Kasumi-1 (cell line): ENCODE measurements at places on chromosomes 7 and 10.

GRCh38 chr10:112958275-112958995 is 8.4 kb downstream of the TCF7L2 start:
- DNase-seq = no peak

DNA sequence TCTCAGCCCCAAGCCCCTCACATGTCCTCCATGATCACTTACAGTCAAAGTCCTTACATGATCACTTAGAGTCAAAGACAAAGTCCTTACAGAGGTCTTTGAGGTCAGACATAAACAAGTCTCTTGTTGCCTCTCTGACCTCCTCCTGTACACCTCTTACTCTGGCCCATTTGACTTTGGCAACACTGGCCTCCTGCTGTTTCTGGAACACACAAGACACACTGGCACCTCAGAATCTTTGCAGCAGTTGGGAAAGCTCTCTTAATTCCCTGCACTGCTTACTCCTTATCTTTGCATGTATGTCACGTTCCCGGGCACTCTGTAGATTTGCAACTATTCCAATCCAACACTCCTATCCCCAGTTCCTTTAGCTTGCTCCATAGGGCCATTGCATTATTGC is 102.3 kb downstream of the NSUN6 start:
- DNase-seq = no peak

DNA sequence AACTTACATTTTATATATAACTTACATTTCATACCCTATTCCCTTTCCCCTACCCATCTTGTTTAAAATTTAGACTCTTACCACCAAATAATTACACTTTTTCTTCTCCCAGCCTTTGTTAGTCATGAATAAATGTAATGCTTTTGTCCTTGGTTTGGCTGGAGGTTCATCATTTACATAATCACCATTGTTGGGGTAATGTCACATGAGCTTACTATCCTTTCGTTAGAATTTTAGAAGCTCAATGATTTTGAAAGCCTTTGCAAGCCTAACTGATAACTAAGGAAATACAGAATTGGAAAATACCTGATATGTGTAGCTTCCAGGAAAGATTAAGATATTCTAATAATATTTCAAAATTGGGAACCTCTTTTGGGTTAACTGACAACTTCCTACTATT is 171.7 kb downstream of the PLXDC2 start:
- no peak for DNase-seq

- no peak for DNase-seq
These were observed 52.5 kb upstream of the FRMD4A start for GRCh38 chr10:14383266-14383665.

- DNase-seq = no peak
These were observed 46.7 kb upstream of the FOXI2 start for GRCh38 chr10:127690176-127690835.

DNA sequence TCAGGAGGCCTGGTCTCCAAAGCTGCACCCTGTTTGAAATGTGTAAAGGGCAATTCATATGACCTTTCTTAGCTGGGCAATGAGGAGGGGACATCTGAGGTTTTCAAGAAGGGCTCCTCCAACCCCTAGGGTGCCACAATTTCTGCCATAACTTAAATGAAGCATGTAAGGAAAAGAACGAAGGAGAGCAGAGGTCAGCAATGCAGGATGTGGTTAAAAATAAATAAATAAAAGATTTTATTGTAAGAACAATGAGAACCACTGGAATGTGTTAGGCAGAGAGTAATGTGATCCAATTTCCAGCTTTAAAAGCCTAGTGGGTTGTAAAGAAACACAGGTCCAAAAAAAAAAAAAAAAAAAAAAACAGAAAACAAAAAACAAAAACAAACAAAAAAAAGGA is 673.1 kb downstream of the TNS3 start:
- DNase-seq = no peak

- no peak for DNase-seq
These were observed 161.5 kb downstream of the DNAH11 start for GRCh38 chr7:21704359-21704758.

DNA sequence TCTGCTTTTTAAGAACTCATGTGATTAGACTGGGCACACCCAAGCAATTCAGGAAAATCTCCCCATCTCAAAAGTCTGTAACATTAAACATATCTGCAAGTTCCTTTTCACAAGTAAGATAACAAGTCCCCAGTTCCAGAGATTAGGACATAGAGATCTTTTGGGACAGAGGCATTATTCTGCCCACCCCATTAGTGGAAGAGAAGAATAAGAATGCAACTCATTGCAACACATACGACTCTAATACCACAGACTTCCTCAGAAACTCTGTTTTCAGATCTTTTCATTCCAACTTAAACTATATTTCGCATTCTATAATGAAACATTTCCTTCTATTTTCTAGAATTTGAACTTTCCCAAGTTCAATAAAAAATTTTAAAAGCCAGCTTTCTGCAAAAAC is 137.7 kb downstream of the SEMA3C start:
- DNase-seq = no peak

DNA sequence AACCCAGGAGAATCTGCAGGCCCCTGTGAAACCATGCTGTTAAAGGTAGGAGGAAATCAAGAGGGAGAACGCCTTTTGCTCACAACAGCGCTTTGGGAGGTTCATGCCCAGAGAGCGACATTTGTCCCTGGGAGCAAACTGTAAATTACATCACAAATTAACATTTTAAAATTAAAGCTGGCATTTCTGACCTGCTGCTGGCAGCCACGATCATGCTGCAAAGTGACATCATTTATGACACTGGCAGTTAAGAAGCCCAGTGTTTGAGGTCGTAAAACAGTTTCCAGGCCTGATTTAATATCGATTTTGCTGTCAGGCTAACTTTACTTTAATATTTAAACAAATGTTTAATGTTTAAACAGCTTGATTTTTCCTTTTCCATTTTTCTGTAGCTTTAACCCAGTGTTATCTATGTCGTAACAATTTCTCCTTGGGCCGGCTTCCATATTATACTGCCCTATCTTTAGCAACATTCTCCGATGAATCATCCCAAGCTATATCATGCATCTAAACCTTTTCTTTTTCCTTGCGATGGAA is 86.5 kb upstream of the NPVF start:
- no peak for DNase-seq

DNA sequence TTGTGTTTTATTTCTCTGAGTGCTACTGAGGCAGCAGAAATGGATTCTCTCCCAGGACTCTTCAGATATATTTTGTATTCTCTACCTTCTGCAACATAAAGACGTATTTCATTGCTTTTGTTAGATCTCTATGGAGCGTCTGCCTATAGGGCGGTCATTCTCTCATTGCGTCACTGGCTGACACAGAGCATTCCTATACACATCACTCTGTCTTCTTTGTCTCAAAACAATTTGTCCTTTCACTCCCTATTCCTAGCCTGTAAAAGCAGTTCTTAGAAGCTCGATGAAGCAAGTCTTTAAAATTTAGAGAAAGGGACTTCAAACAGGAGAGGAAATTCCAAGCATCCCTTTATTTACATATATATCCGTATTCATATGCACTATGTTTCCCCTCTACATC is 120.6 kb downstream of the CPED1 start:
- no peak for DNase-seq

GRCh38 chr10:113692271-113692670 is 12.6 kb downstream of the CASP7 start:
- DNase-seq = no peak

DNA sequence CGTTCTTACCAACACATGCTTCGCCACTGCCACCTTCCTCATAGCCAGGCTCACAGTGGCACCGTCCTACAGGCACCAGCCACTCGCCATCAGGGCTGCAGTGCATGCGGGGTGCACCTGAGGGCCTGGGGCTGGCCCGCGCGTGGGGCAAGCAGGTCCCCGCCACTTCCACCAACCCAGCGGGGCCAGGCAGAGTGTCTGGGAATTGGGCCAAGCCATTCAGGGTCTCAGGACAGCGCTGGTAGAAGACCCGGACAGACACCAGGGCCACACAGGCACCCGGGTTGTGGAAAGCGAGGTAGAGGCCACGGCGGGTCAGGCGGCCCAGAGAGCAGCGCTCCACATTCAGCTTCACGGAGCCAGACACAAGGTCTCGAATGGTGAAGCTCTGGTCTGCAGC is 9.0 kb downstream of the EPHA1 start:
- no peak for DNase-seq

GRCh38 chr10:22611425-22612115 is 102.8 kb downstream of the PIP4K2A start:
- no peak for DNase-seq

DNA sequence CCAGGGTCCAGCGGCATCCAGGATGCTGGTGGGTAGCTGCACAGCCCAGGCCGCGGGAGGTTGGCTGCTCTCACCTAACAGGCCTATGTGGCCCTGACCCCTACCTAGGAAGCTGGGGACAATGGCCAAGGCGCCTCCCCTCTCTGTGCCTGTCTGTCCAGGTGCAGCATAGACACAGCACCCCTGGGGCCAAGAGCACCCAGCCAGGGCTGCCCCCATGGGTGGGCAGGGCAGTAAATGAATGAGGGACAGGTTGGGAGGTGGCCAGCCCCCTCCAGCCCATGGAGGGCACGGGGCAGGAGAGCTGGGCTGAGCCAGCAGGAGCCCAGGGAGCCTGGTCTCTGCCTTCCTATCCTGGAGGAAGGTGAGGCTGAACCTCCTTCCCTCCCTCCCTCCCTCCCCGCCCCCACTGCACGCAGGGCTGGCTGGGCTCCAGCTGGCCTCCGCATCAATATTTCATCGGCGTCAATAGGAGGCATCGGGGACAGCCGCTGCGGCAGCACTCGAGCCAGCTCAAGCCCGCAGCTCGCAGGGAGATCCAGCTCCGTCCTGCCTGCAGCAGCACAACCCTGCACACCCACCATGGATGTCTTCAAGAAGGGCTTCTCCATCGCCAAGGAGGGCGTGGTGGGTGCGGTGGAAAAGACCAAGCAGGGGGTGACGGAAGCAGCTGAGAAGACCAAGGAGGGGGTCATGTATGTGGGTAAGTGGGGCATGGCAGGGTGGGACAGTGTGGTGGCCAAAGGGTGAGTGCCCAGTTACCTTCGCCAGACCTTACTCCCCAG is at the start of gene SNCG:
SNCG (plus strand) TSS at position 484 of the 785 bp plus-strand sequence; CDS start at position 583, 99 bp downstream.
- DNase-seq = no peak

GRCh38 chr10:130844310-130844709 is 467.2 kb downstream of the TCERG1L start:
- DNase-seq = no peak

- no peak for DNase-seq
These were observed 20.8 kb downstream of the EZH2 start for GRCh38 chr7:148863324-148863723.

- peak; percentile 71 for DNase-seq
These were observed 5.6 kb upstream of the MTG1 start for GRCh38 chr10:133388236-133388972.

DNA sequence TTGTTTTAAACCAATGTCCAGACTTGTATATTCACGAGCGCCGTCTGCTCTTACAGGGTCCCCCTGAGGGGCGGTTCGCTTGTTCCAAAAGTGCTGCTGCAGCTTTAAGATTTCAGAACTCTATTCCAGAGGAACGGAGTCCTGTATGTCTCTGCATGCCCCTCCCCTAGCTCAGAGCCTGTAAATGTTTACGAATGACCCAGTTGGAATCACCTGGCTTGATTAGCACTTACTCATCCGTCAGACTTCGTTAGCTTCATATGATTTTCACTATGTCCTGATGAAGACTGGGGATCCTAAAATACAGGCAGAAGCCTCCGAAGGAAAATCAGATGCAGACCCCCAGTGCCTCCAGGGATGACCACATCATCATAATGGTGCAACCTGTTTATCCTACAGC is 4.5 kb upstream of the CHST15 start:
- no peak for DNase-seq

DNA sequence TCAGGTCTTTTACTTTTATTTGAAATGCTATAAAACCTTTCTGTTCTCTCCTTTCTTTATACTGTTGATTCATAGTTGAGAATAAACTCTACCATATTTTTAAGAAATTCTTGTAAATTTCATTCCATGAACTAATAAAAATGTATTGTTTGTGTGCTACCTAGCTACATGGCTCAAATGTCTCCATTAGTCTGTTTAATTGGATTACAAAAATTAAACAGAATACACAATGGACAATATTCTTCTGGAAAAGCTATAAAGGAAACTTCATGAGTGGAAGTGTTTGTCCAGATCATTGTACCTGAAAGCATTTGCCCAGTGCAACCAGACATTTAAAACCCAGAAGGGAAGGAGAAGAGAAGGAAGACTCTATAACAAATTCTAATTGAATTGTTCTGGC is 20.1 kb downstream of the KCND2 start:
- no peak for DNase-seq

- no peak for DNase-seq
These were observed 192.3 kb downstream of the EMX2 start for GRCh38 chr10:117734731-117735405.

- DNase-seq = no peak
These were observed 566 bp downstream of the MAD1L1 start for GRCh38 chr7:2231992-2232765.

- no peak for DNase-seq
These were observed 113.4 kb downstream of the GPR37 start for GRCh38 chr7:124652237-124652636.

DNA sequence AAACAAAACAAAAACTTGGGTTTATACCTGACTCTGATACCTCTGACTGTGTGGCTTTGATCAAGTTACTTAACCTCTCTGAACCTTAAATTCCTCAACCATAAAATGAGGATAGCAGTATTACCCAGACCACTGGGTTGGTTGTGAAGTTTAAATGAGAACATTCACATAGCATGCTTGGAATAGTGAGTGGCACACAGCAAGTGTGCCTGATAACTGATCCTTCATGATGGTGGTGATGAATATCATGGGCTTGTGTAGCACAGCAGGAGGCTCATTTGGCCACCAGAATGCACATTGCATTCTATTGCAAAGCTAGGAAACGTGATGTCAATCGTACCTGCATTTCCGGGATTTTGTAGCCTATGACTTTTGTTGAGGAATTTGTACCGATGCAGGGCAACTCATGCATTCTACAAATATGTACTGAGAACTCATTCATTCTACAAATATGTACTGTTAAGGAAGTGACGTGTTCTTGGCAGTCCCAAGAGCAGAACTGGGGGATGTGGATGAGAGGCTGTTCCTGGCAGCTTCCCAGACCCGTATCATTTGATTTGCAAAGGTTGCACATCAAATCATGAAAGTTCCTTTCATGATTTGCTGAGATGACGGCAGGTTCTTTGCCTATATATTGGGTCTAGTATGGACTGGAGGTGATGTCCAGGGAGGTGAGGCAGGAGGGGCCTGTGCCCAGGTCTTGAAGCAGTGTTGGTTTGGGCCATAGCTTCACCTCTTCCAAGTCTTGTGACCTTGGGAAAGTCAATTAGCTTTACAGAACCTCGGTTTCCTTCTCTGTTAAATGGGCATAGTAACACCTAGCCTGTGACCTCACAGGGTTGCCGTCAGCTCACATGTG is 94.6 kb upstream of the SMNDC1 start:
- no peak for DNase-seq

- no peak for DNase-seq
These were observed 7.1 kb downstream of the ANXA11 start for GRCh38 chr10:80197972-80198916.

DNA sequence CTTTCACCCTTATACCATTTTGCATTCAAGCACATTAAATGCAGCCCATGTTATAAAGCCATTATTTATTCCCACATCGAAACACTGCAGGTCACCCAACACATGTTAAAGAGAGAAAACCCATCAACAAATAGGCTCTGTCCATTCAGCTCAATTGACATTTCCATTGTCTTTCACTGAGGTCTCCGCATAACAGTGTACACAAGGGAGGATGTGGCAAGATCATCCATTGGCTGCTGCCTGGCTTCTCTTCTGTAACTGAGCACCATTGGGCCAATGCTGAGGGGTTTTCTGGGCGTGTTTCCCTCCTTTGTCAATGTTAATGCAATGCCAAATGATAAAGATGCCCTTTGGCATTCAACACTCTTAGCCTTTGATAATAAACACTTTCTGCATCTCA is 278.1 kb upstream of the SP4 start:
- DNase-seq = no peak
